Activated CD4-positive, alpha-beta T cell treated with anti-CD3 and anti-CD28 coated beads for 24 hours (primary cell): ENCODE measurements at places on chromosomes 4 and X.

- DNase-seq, result no peak
Observed at GRCh38 chr4:106615410-106615945, 246.9 kb upstream of the GIMD1 start.

DNA sequence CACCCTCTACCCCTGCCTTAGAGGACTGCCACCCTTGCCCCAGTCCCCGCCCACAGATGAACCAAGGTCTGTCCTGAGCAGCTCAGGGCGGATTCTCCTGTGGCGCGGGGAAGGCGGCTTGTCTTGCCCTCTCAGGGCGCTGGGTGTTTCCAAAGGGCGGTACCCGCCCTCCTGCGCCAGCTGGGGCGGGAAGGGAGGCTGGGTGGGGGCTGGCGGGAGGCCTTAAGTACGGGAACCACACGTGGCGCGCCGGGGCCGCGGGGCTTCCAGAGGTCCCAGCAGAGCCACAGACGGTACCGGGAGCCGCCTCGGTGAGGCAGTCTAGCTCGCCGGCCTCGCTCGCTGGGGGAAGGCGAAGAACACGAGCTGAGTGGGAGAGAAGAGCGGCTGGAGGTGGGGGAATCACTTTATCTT is 361.1 kb downstream of the MID1IP1 start:
- DNase-seq, result peak; percentile 17

GRCh38 chr4:8547912-8548730 is 32.1 kb upstream of the GPR78 start:
- no peak for DNase-seq

GRCh38 chrX:10513974-10514373 is 106.4 kb downstream of the MID1 start:
- no peak for DNase-seq

GRCh38 chrX:11756354-11757318 is 1.4 kb upstream of the MSL3 start:
- DNase-seq, result no peak

GRCh38 chr4:91058345-91058744 is 931.2 kb downstream of the CCSER1 start:
- no peak for DNase-seq

DNA sequence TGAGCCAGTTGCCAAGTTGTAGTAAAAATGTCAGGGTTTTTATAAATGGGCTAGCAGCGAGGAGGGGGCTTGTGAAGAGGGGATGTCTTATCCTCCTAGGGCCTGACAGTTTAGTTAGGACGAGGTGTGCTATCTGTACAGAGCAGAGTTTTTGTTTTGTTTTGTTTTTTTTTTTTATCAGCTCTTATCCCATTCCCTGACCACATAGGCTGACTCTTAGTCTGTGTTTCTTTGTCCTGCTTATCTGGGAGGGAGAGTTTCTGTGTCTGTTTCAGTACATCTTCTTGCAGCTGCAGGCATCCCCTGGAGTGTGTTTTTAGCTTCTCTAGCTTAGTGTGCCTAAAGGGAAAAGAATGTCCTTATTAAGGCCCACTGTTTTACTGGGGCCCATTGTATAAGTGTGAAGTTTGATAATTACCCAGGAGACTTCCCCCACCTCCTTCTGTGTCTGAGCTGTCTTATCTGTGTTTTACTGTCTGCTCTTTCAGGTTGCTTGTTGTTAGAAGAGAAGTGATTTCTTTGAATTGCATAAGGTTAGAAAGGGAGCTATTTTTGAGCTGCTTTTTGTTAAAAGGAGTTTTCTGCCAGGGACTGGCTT is 32.0 kb downstream of the PAGE2 start:
- DNase-seq, result no peak

- DNase-seq, result no peak
Observed at GRCh38 chr4:40458683-40459082, 123.5 kb downstream of the CHRNA9 start.

GRCh38 chr4:169593050-169593560 is 19.3 kb downstream of the NEK1 start:
- DNase-seq, result no peak

GRCh38 chrX:28802625-28803024 is 215.4 kb downstream of the IL1RAPL1 start:
- DNase-seq, result no peak

- DNase-seq, result no peak
Observed at GRCh38 chrX:29530501-29530900, 684.9 kb upstream of the MAGEB2 start.

- DNase-seq, result no peak
Observed at GRCh38 chr4:104750008-104750407, 255.3 kb upstream of the CXXC4 start.

DNA sequence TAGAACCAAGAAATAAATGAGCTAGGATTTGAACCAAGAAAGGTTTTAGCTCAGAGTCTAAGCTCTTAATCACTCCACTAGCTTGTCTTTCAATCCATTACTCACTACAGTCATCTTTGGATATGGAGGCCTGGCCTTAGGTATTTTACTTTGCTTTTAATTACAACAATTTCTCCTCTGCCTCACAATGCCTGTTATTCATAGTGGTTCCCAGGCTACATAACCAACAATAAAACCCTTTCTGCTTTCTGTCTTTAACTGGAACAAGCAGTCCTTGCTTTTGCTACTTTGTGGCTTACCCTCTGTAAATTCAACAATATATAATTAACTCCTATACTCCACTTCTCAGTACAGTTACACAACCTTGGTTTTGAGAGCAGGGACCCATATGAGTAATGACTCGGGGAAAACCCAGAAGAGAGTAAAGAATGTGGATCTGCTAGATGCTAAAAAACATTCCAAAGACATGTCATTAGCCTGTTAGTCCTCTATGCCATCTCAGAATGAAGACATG is 94.7 kb upstream of the NAP1L5 start:
- no peak for DNase-seq

- DNase-seq, result no peak
Observed at GRCh38 chrX:123993904-123994635, 32.6 kb downstream of the STAG2 start.

DNA sequence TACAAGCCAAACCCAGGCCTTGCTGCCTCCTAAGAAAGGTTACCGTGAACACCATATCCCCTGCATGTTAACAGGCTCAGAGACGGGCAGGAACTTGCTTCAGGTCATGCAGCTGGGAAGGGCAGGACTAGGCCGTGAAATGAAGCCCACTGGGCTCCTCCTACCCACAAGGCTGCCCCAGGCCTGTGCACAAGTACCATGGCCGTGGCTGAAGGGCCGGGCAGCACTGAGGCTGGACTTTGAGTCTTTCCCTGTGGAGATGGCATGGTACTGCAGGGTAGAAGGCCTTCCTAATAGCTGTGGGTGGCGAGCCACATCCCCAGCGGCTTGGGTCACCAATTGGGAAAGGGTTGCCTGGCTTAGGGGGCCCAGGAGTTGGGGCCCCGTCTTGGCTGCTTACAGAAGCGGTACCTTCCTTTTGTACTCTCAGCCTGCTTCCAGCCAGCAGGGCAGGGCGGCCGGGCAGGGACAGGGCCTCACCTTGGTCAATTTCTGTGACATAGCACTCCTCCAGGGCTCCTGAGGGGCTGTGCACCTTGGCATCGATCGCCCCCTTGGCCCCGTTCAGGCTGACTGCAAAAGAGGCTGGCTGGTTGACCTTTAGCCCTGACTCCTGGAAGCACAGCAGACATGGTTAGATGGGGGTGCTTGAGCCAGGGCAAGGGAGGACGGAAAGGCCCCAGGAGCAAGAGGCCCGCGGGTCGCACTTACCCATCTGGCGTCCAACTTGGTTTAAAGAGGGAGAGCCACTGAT is 23.8 kb downstream of the FLNA start:
- DNase-seq, result no peak

DNA sequence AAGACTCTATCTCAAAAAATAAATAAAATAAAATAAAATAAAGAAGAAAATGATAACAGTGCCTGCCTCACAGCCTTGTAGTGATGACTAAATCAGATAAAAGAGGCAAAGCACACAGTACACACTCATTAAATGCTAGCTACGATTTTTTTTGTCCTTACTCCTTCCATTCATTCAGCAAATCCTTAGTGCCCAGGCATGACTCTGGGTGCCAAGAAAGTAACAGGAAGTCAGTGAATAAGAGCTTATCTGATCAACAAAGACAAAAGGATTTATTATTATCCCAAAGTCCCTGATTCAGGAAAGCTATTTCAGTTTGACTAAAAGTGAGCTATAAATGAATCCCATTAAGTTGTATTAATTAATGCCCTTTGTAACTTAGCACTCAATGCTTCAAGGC is 92.7 kb downstream of the SH3KBP1 start:
- no peak for DNase-seq

DNA sequence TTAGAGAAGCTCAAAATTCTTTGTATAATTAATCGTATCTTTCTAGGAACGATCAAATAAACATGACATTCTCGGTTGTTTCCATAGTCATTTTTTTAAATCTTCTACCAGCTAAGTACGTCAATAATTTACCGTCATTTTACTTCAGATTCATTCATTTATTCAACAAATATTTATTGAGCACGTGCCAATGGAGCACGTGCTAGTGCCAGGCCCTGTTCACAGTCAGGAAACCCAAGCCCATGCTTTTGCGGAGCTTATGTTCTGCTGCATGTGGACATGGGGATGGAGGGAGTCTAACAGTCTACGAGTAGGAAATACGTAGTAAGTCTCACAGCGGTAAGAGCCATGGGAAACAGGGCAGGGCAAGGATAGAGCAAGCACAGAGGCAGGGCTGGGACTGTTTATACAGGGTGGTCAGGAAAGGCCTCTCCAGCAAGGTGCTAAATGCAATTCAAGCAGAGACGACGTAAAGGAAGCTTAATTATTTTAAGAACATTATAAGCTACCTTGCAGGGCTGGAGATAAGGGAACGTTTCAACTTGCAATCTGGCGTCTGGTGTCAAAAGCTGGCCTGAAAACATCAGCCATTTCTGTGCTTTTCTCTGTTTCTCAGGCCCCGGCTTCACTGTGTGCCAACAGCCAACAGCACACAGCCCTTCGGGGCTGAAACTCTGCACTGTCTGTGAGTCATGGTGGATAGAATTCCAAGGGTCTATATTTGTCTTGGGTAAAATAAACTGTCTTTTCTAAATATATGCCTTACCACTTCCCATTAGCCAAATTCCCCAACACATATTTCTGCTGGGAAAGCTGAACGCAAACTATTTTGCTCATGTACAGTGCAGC is 517.1 kb upstream of the ZFP42 start:
- no peak for DNase-seq

GRCh38 chr4:39068907-39069306 is 6.9 kb downstream of the KLHL5 start:
- DNase-seq, result no peak

DNA sequence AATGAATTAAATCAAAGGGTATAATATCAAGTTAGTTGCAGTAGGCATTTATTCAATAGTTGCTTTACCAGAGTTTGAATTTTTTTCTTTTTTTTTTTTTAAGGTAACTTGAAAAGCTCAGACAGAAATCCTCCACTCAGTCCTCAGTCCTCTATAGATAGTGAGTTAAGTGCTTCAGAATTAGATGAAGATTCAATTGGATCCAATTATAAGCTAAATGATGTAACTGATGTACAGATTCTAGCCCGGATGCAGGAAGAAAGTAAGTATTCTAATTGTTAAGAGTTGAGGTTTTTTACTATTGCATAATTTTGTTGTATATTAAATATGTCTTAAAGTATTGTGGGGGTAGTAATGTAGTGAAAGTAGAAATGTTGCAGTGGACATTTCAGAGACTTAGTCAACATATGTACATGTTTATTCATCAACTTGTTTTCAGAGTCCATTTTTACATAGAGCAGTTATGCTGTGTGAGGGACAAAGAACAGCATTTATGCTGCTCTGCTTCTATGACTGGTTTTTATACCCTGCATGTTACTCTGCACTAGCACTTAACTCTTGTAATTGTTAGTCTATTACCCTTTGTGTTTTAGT is 38.4 kb downstream of the SLAIN2 start:
- DNase-seq, result no peak

- DNase-seq, result no peak
Observed at GRCh38 chrX:120549483-120550452, 11.0 kb downstream of the CUL4B start.

DNA sequence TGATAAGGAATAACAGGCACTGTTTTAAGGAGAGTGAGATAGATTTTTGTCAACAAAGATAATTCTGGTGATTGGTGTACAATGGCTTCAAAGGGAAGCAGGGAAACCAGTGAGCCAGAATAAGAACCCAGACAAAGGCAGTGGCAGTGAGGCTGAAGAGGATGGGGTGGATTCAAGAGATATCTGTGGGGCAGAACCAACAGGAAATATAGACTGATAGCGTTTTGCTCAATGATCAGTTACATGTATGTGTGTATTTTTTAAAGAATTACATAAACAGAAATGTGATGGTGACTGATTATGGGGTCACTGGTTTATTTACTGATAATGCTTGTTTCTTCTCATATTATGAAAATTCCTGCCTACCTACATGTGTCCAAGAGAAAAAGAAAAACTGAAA is 66.4 kb downstream of the AMMECR1 start:
- DNase-seq, result no peak

- no peak for DNase-seq
Observed at GRCh38 chr4:11178433-11178832, 250.3 kb downstream of the HS3ST1 start.

DNA sequence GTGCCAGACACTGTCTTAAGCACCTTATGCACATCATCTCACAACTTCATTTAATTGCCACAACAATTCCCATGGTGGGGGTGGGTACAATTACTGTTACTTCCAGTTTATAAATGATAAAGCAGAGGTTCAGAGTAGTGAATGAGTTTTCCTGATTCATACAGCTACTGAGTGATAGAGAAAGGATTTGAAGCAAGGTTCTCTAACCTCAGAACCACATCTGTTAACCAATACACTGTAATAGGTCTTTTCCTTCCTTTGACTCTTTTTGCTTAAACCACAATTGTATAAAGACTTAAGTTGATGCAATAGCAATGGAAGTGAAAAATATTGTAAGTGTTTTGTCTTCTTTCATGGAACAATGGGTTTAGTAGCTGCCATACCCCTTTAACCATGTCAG is 43.5 kb upstream of the PAK3 start:
- DNase-seq, result no peak

DNA sequence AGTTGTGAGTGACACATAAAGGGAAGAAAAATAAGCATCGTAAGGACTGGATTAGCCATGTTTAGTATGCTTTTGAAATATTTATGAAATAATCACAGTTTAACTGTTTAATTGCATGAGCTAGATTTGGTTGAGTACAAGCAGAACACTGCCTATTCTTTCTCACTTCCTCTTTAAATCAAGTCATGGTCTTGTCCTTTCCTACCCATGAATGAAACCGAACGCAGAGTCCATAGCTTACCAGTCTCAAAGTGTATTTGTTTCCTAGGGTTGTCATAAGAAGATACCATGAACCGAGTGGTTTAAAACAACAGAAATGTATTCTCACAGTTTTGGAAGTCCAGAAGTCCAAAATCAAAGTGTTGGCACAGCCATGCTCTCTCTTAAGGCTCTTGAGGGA is 684.0 kb upstream of the MAGEB2 start:
- no peak for DNase-seq

DNA sequence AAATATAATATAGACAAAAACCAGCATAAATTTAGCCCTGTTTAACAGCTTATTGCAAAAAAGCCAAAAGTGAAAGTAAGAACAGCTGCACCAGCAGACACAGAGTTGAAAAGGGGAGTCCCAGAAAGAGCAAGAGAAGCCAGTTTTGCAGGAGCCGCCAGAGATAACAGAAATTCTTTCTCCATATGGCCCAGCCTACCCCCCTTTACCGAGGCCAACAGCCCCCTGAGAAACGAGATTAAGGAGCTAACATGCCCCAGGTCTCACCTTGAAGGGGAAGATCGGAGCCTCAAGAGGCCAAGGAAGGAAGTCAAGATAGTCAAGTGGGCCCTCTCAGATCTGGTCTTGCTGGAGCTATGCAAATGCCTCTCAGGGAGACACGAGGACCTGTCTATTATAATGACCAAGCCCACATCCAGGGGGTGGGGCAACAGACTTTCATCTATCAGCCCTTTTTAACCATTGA is 4.8 kb downstream of the ACOX3 start:
- DNase-seq, result no peak

- no peak for DNase-seq
Observed at GRCh38 chr4:156931267-156931666, 40.3 kb downstream of the PDGFC start.
